Natural killer cell (primary cell): ENCODE measurements at places on chromosomes 13 and 19. TPM values are rescaled to one million over a fixed set of nuclear protein-coding genes. Genes with fewer than 3 reads are reported as not detected.

DNA sequence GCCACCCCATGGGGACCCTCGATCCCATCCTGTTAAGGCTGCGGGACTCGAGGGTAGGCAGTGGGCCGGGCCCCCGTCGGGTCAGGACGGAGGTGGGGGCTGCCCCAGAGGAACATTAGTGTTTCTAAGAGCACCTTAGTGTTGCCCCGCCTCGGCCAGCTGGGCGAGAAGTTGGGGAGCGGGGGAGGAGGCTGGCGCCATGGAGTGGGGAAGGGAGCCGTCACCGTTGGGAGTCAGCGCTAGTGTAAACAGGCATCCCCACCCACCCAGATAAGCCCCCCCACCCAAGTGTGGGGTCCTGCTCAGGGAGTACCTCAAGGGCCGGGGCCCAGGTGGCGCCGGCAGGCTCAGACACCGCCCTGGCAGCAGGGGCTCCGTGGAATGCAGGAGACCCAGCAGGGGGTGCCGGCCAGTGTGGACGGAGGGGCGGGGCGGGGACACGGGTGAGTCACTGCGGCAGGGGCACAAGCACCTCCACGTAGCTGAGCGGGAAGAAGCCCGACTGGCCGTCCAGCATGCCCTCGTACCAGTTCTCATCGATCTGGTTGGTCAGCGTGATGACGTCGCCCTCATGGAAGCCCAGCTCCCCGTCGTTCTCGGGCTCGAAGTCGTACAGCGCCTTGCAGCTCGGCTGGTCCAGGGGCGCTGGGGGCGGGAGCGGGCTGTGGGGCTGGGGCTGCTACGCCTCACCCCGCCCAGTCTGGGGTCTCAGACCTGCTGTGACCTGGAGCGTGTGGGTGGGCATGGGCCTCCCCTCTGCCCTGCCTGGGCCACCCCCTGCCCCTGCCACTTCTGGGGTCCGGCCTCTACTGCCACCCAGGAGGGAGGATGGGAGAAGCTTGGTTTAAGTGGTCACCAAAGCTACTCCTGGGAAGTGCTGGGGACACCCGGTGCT is 18.0 kb downstream of the MPND start:
- H3K4me1 ChIP-seq: no peaks in the 10 kb centered on the region
- peaks cover 52% of the 10 kb centered on the region for H3K36me3 ChIP-seq
- H3K27me3 ChIP-seq: no peaks in the 10 kb centered on the region
- H3K27ac ChIP-seq: no peak overlapping the region
- no peak for DNase-seq
- no peak overlapping the region for H3K4me3 ChIP-seq

DNA sequence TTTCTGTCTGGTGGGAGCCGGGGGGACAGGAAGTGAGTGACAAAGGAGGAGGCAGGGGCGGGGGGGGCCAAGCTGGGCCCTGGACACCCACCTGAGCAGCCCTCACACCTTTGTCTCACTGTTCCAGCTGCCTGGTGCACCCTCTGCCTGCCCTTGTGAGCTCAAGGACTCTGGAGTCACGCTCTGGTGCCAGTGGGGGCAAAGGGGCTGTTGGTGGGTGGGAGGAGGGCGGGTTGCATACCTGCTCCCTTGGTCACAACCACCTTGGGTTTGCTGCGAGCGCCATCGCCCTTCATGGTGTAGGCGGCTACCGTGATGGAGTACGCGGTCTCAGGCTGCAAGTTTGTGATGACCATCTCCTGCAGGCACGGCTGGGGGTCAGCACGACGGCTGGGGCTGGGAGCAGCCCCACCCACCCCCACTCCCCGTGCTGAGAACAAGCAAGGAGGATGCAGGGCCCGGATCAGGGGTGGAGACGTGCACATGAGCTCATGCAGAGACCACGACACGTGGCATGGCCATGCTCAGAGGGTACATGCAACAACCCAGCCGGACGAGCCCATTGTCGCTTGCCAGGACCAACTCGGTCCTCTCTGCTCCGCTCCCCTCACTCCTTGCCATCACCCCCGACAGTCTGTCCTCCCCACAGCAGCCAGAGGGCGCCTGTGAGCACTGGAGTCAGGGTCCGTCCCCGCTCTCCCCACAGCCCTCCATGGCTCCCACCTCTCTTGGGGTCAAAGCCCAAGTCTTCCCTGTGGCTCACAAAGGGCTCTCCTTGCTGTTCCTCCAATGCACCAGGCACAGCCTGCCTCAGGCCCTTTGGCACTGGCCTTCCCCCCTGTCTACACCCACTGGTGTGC is 114.9 kb downstream of the PTPRS start:
- no peak for DNase-seq
- H3K27me3 ChIP-seq: no peaks in the 10 kb centered on the region
- no peak overlapping the region for H3K27ac ChIP-seq

MCEMP1 gene
- 0.59 TPM for total RNA-seq

DNA sequence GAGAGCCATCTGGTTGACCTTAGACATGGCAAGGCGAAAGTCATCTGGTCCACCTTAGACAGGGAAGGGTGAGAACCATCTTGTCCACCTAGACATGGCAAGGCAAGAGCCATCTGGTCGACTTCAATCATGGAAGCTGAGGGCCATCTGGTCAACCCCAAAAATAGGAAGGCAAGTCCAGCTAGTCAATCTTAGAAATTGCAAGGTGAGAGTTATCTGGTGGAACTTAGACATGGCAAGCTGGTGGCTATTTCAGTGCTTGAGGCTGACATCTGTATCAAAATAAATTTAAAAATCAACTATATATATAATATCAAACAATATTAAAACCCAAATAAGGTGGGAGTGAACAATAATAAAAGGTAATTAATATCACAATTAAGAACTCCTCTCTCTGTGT is 83.9 kb downstream of the ZNF726 start:
- H3K4me1 ChIP-seq: no peaks in the 10 kb centered on the region
- no peak for DNase-seq
- no peak overlapping the region for H3K27ac ChIP-seq
- no peaks in the 10 kb centered on the region for H3K36me3 ChIP-seq

- no peaks in the 10 kb centered on the region for H3K27me3 ChIP-seq
- peak overlapping the region; percentile 14 for H3K27ac ChIP-seq
- H3K4me1 ChIP-seq: peaks cover 55% of the 10 kb centered on the region
- no peak overlapping the region for H3K4me3 ChIP-seq
- DNase-seq: no peak
- no peaks in the 10 kb centered on the region for H3K36me3 ChIP-seq
Measured at GRCh38 chr19:44737238-44738071, 11.1 kb upstream of the BCL3 start.

- no peaks in the 10 kb centered on the region for H3K4me1 ChIP-seq
- no peaks in the 10 kb centered on the region for H3K36me3 ChIP-seq
- H3K27ac ChIP-seq: no peak overlapping the region
- DNase-seq: no peak
- H3K4me3 ChIP-seq: no peak overlapping the region
- H3K27me3 ChIP-seq: no peaks in the 10 kb centered on the region
Measured at GRCh38 chr13:101552286-101552685, 99.8 kb downstream of the ITGBL1 start.

- H3K4me1 ChIP-seq: peaks cover 16% of the 10 kb centered on the region
- peak within 1 kb of the TSS; percentile 73 for H3K27ac ChIP-seq
- DNase-seq: peak; percentile 95
- no peaks in the 10 kb centered on the region for H3K27me3 ChIP-seq
- H3K4me3 ChIP-seq: peak within 1 kb of the TSS; percentile 70
Measured at GRCh38 chr19:44002566-44003460, at the start of gene ZNF230. Gene ZNF230, plus strand, starts transcription at chr19:44002957. Its CDS starts 4,122 bp downstream, at chr19:44007079.

ZNF675 gene
- total RNA-seq: 11.3 TPM

GRCh38 chr19:29290853-29291252 is 77.9 kb upstream of the UQCRFS1 start:
- H3K4me1 ChIP-seq: peaks cover 17% of the 10 kb centered on the region
- no peak for DNase-seq
- H3K27ac ChIP-seq: no peak overlapping the region

DNA sequence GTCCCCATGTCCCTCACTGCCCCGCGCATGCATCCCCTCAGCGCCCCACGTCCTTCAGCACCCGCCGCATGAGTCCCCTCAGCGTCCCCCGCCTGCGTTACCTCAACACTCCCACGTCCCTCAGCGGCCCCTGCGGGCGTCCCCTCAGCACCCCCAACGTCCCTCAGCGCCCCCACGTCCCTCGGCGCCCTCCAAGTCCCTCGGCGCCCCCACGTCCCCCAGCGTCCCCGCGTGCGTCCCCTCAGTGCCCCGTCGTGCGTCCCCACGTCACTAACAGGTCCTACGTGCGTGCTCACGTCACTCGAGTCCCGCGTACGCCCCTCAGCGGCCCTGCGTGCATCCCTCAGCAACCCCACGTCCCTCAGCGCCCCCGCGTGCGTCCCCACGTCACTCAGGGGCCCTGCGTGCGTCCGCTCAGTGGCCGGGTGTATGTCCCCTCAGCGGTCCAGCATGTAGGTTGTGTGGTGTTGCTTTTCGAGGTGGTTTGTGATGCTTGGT is 19.5 kb upstream of the GAS6 start:
- H3K27ac ChIP-seq: no peak overlapping the region
- no peaks in the 10 kb centered on the region for H3K36me3 ChIP-seq
- no peak for DNase-seq
- no peaks in the 10 kb centered on the region for H3K27me3 ChIP-seq
- no peak overlapping the region for H3K4me3 ChIP-seq

GRCh38 chr19:45340899-45341453 is 426 bp downstream of the KLC3 start:
- H3K27me3 ChIP-seq: peaks cover 9% of the 10 kb centered on the region
- no peak overlapping the region for H3K27ac ChIP-seq
- no peak overlapping the region for H3K4me3 ChIP-seq
- H3K36me3 ChIP-seq: no peaks in the 10 kb centered on the region
- H3K4me1 ChIP-seq: peaks cover 10% of the 10 kb centered on the region

GRCh38 chr13:21980049-21980448 is 309.2 kb downstream of the FGF9 start:
- H3K4me3 ChIP-seq: no peak overlapping the region
- no peaks in the 10 kb centered on the region for H3K27me3 ChIP-seq
- no peak for DNase-seq
- H3K27ac ChIP-seq: no peak overlapping the region
- H3K36me3 ChIP-seq: no peaks in the 10 kb centered on the region

DNA sequence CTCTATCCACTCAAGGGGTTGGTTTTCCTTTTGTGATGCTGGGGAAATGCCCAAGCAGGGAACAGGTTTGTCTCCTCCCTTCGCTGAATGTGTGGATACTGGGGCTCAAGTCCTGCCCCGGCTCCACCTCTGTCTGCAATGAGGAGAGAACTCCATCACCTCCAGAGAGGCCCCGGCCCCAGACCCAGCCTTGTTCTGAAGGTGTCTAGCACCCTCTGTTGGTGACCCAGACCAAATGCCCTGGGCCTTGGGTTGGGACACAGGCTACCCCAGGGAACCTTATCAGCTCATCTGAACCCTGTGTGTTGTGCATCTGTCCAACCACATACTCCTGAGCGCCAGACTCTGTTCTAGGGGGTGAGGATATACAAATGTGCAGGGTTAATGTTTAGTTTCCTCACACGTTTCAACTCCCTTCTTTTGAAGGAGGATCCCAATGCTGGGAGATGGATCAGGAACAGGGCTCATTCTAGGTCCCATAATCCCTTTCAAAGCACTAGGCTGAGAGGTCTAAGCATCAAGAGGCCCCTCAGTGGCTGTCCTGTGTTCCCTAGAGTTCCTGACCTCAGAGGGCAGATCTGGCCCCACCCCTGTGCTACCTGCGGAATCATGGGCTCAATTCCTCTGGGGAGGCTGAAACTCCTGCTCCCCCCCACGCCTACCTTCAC is 112.5 kb upstream of the SLC7A1 start:
- no peaks in the 10 kb centered on the region for H3K4me1 ChIP-seq
- H3K27ac ChIP-seq: no peak overlapping the region
- H3K4me3 ChIP-seq: no peak overlapping the region
- H3K27me3 ChIP-seq: peaks cover 1% of the 10 kb centered on the region
- no peaks in the 10 kb centered on the region for H3K36me3 ChIP-seq

DNA sequence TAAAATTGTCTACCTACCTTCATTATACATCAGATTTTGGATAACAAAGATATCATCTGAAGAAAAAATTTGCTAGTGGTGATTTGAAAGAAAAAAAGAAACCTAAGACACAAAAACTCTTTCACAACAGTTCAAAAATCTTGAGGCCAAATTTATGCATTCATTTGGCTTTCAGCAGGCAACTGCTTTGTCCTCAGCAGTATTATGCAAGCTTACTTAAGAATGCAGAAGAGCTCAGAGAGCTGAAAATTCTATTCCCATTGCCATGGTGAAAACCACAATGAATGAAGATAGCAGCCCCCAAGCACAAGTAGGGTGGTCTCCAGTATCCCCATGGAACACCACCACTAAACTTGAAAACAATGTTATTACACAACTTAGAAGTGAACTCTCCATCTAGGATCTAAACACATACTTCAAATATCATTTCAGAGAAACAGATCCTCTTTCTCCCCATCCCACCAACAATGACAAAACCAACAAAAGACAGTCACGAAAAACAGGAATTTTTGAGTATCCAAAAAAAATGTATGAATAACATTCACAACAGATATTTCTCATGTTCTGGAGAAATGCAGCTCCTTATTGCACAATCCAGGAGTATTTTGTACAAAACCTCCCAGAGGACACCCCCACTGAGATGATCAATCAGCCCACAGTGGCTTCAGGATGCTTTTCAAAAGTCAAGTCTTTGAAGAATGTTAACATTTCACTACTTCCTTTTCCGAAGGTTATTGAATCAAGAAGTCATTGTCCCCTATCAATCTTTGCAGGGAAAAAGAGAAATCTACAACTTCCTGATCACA is 192.7 kb downstream of the LHFPL6 start:
- H3K36me3 ChIP-seq: no peaks in the 10 kb centered on the region
- no peaks in the 10 kb centered on the region for H3K27me3 ChIP-seq
- no peak for DNase-seq

GRCh38 chr19:16078759-16079707 is 2.7 kb downstream of the TPM4 start:
- peak; percentile 36 for DNase-seq
- peak overlapping the region; percentile 64 for H3K4me3 ChIP-seq
- H3K4me1 ChIP-seq: peaks cover 69% of the 10 kb centered on the region

DNA sequence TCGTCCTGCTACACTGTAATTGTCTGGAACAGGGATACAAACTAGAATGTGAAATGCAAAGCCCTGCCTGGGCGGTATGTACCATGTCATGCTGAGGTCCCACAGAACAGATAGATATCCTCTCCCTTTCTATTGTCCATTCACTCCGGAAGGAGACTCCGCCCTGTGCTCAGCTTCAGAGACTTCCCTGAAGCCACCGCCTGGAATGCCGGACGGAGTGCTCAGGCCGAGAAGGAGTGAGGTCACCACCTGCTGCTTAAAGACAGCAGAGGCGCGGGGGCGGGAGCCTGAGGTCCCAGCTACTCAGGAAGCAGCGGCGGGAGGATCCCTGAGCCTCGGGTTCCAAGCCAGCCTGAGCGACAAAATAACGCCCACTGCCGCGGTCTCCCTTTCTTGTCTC is 890 bp upstream of the ZNF611 start:
- H3K4me3 ChIP-seq: no peak overlapping the region
- H3K36me3 ChIP-seq: no peaks in the 10 kb centered on the region
- peaks cover 21% of the 10 kb centered on the region for H3K4me1 ChIP-seq
